ENCODE measurements at places on chromosomes 7 and 10.

- DNase-seq, result no peak
Measured at GRCh38 chr7:69796416-69796815, 198.1 kb downstream of the AUTS2 start.

- no peak for DNase-seq
Measured at GRCh38 chr7:130998993-130999602, 265.1 kb upstream of the KLF14 start.

GRCh38 chr7:120806669-120807068 is 51.3 kb downstream of the TSPAN12 start:
- DNase-seq, result peak; percentile 5

GRCh38 chr10:80165173-80165572 is 32.6 kb downstream of the PLAC9 start:
- peak; percentile 56 for DNase-seq

GRCh38 chr10:34370126-34370525 is 445.0 kb downstream of the PARD3 start:
- DNase-seq, result no peak

DNA sequence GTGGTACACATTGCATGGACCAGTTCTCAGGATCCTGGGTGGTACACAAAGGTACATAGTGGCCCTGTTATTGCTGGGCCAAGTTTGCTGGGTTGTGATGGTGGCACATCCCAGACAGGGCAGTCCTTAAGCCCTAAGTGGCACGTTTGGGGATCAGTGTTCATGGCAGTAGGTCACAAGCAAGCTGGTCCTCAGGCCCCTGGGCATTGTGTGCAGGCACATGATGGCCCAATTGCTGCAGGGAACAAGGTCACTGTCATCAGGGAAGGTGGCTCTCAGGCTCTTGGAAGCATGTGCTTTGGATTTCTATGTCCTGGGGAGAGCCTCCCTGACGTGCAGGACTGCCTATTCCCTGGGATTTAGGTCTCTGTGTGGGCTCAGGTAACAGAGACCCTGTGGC is 412.3 kb upstream of the LRRTM3 start:
- no peak for DNase-seq

GRCh38 chr7:80591654-80592053 is 46.8 kb upstream of the CD36 start:
- peak; percentile 39 for DNase-seq

DNA sequence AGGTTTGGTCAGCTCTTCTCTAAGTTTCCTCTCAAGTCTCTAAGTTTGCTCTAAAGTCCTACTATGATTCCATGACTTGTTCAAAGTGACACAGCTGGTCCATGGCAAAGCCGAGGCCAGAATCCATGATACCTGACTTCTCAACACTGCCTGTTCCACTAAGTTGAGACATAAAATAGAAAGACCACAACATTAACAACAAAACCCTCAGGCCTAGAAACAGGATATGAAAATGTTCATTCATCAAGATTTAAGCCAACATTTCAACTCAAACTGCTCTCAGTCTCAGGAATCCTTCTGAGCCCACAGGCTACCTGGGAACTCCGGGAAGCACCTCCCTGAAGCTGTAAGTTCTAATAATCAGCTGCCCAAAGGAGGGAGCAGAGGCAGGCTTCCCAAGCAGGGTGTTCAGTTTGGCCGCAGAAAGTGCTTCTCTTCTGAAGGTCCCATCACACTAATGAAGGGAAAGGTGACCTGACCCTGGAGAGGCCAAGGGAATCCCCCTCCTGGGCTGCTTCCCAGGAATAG is 62.9 kb downstream of the STK17A start:
- DNase-seq, result no peak

DNA sequence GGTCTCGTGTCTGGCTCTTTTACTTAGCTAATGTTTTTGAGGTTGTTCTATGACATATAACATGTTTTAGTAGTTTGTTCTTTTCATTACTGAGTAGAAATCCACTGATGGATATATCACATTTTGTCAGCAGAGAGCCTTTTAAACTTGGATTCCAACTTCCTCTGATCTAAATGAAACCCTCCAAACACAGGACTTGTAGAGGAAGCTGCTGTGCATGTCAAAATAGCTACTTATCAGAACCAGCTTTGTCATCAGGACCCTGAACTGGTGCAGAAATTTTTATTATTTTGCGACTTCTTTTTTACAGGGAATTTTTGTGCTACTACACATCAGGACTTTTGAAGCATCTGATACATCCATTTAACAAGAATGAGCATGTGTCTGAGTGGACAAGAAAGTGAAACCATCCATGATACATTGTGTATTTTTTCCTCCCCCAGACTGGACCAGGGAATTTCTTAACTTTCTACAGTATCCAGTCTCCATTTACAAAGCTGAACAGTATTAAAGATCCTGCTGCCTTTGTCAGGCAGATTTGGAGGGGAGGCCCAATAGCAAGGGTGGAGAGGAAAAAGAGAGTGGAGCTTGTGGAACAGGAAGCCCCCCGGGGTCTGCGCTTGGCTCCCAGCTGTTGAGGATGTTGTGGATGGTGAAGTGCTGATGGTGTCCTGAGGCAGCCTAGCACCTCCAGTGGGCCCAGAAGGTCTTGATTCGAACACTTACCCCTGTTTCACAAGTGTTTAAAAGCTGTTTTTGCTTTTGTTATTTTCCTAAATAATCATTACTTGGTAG is 29.3 kb upstream of the MTPAP start:
- DNase-seq, result peak; percentile 87

GRCh38 chr10:19749185-19749729 is 67.0 kb upstream of the PLXDC2 start:
- DNase-seq, result peak; percentile 76

DNA sequence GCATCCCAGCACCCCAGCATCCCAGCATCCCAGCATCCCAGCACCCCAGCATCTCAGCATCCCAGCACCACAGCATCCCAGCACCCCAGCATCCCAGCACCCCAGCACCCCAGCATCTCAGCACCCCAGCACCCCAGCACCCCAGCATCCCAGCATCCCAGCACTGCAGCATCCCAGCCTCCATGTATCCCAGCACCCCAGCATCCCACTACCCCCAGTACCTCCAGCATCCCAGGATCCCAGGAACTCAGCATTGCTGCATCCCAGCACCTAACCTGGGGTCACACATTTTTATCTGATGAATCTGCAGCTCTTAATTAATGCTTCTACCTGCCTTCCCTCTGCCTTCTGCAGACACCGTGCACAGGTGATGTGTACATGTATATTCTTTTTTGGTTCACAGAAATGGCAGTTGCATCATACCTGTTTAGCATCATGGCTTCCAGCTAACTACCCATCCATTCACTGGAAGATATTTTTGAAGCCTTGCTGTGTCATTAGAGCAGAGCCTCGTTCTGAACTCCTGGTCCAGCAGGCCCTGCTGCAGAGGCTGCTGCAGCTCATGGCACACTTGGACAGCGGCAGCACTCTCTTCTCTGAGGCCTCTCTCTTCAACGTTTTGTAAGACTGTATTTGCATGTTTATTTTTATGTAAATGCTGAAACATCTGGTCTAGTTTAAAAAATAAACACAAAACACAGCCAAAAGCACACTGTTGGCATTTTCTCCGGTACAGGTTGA is 4.6 kb upstream of the CFAP46 start:
- no peak for DNase-seq

GRCh38 chr10:2212244-2212834 is 475.0 kb upstream of the ADARB2 start:
- no peak for DNase-seq

- no peak for DNase-seq
Measured at GRCh38 chr7:134771889-134772288, 7.5 kb upstream of the CALD1 start.

GRCh38 chr10:24469993-24470392 is 253.7 kb downstream of the ARHGAP21 start:
- no peak for DNase-seq

DNA sequence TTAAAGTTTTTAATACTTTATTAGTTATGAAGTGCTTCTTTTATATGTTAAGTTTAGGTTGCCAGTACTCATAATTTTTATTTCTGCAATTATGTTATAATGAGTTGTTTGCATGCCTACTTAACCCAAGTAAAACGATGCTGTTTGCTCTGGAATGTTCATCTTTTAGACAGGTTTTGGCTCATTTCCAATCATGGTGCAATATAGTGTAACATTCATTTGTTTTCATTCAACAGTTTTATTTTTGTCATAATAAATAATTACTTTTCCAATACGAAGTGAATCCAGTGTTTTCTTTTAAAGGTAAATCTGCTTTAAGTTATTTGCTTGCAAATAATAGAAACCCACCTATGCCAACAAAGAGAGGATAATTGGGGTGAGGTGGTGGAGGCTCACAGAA is 22.1 kb downstream of the ARL5B start:
- no peak for DNase-seq

- DNase-seq, result peak; percentile 45
Measured at GRCh38 chr10:3892440-3893425, 107.7 kb upstream of the KLF6 start.

DNA sequence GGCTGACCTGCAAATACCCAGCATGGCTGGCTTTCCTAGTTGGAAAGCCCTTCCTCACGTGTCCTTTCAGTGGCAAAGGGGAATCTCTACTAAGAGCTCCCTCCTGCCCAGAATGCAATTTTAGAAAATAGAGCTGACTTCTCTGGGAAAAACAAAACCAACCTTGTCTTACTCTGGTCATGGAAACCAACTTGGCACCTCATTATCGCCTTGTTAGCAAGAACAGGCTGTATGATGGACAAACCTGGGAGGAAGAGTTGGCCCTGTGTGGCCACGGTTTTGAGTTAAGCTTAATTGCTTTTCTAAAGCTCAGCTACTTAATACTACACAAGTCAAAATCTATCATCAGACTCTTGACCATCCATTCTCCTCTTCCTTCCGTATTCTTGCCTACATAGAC is 94.1 kb upstream of the PDCD4 start:
- DNase-seq, result no peak

DNA sequence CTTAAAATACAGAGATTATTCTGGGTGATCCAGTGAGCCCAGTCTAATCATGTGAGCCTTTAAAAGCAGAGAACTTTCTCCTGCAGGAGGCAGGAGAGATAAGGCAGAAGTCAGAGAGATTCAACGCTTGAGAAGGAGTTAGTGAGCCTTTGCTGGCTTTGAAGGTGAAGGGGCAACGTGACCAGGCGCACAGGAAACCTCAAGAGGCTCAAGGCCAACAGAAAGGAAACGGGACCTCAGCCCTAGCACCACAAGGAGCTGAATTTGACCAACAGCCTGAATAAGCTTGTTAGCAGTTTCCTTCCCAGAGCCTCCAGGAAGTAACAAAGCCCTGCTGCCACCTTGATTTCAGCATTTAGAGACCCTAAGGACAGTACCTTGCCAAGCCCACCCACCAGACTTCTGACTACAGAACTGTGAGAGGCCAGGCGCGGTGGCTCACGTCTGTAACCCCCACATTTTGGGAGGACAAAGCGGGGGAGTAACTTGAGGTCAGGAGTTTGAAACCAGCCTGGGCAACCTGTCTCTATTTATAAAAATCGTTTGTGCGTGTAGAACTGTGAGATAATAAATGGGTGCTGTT is 87.3 kb upstream of the KAT6B start:
- peak; percentile 17 for DNase-seq

DNA sequence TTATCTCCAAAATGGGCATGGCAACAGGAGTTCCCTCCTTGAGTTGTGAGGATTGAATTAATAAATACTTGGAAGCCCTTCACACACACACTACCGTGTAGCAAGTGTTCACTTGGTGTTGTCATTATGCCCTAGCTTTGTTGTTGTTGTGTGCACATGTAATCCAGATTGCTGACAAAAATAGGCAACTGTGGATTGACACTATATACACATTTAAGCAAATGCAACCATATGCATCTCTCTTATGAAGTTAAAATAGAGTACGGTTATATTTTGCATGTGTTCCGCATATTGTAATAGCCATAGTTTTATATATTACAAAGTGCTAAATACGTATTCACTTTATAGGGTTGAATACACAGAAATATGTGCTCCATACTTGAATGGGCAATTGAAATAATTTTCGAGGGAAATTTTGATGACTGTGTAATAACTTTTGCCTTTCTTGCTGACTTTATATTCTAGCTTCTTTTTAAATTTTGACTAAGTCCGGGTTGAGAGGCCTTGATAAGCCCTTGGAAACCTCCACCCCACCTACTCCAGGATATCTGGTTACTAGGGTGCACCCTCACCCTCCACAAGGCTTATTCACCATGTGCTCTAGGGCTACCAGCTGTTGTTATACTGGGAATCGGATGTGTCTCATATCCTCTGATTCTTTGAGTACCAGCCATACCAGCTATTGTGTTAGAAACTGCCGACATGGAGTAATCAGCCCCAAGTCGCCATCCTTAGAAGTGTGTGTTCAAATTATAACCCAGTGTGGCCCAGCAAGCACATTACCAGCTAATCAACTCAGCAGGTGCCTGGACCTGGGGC is 265.0 kb downstream of the CAMK1D start:
- no peak for DNase-seq

DNA sequence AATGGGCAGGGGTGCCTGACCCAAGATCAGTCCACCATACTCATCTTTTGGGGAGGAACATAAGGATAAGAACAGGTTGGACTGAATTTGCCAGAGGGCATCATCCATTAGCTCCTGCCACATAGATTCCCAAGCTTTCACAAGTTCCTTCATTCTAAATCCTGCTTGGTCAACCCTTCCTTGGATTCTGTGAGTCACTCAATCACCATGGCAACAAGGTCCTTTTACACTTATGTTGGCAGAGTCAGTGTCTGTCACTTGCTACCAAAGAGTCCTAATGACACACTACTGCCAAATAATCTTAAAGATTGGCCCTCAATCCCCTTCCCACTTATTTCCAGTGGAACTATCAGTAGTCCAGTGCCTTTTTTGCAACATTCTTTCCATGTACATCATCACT is 5.0 kb upstream of the LGI1 start:
- peak; percentile 56 for DNase-seq

DNA sequence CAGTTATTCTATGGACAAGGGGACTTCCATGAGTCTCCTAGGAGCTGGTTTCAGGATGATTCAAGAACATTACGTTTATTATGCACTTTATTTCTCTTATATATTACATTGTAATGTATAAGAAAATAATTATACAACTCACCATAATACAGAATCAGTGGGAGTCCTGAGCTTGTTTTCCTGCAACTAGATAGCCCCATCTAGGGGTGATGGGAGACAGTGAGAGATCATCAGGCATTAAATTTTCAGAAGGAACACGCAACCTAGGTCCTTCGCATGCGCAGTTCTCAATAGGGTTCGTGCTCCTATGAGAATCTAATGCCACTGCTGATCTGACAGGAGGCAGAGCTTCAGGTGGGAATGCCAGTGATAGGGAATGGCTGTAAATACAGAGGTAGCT is 137.9 kb downstream of the ANKRD30A start:
- DNase-seq, result no peak

DNA sequence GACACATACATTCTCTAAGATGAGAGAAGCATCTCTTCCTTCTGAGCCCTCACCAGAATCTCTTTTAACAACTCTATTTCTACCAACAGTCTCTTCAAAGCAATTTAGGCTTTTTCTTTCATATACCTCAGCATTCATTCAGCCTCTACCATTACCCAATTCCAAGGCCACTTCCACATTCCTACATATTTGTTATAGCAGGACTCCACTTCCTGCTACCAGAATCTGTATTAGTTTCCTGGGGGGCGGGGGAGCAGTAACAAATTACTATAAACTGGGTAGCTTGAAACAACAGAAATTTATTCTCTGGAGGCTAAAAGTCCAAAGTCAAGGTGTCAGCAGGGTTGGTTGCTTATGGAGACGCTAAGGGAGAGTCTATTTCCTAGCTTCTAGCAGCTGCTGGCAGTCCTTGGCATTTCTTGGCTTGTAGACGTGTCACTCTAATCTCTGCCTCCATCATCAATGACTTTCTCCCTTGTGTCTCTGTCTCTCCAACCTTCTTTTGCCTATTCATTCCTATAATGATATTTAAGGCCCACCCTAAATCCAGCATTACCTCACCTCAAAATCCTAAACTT is 7.4 kb downstream of the PRPS1L1 start:
- DNase-seq, result no peak

- no peak for DNase-seq
Measured at GRCh38 chr10:114653926-114654325, 4.1 kb downstream of the ABLIM1 start.

Measured in suppressor macrophage treated with lipopolysaccharide for 1 hour (primary cell).